NCI-H1930 (cell line): ENCODE measurements at places on chromosomes 7 and 10.

DNA sequence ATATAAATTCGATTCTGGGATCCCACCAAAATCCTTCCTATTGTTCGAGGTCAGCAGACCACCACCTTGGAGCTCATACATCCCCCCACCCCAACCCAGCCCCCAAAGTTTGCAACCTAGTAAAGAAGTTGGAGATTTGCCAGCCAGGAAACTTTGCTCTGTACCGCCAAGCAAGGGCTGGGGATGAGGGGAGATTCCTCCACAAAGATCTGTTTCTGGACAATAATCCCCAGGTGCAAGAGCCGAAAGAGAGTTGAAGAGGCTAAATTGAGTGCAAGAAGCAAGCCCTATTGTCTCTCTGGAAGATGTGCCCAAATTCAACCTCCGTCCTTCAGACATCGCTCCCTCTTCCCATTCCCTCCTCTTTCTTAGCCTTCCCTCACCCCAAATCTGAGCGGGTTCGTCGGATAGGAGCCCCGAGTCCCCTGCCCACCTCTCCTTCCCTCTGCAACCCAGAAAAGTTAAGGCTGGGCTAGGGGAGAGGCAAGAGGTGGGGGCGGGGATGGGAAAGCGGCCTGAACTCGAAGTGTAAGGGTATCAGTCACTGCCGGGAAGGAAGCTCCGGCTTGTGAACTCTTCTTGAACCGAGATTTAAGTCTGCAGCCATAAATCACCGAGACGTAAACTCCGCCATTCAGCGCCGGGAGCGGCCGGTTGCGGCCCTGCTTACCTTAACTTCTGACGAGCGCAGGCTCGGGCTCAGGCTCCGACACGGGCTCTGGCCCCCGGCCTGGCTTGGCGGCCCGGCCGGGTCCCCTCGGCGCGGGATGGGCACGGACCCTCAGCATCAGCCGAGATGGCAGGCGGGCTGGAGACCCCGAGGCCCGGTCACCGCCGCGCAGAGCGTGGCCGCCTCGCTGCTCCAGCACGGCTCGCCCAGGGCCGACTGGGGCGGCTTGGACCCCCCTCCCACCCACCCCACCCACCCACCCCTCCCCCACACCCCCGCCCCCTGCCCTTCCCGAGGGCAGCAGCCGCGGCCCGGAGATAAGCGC is 10.8 kb upstream of the HOXA2 start:
- no peak for DNase-seq

DNA sequence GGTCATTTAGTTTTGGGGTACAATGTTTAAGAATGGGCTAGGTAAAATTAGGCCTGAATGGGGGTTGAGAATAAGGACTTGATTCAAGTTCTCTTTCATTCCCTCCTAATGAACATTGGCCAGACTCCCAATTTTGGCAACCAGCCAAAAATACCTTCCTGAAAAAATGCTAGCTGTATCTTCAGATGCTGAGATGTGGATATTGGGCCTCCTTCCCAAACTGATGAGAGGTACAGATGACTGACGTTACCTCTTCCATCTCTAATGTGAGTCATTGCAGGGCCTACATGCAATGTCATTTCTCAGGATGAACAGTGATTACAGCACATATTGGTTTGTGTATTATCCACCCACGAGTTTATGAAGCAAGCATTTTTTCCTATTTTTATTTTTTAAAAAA is 151.6 kb downstream of the SND1 start:
- DNase-seq = no peak

DNA sequence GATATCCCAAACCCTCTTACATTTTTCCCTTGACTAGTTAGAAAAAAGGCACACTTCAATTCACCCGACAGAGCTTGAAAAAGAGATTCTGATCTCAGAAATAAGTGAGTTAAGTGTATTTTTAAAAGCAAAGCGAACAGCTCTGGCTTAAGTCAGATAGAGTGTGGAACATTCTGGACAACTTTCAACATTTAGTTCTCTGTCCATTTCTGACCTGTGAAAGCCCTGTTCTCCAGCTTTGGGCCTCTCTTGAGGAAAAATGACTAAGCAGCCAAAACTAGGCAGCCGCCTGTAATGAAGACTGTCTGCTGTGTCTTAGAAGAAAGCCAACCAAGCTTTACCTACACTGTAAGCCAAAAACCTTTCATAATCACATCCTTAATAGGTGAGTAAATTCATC is 50.5 kb downstream of the CDK6 start:
- DNase-seq = no peak

GRCh38 chr7:111873326-111873646 is 311.0 kb upstream of the IMMP2L start:
- no peak for DNase-seq

DNA sequence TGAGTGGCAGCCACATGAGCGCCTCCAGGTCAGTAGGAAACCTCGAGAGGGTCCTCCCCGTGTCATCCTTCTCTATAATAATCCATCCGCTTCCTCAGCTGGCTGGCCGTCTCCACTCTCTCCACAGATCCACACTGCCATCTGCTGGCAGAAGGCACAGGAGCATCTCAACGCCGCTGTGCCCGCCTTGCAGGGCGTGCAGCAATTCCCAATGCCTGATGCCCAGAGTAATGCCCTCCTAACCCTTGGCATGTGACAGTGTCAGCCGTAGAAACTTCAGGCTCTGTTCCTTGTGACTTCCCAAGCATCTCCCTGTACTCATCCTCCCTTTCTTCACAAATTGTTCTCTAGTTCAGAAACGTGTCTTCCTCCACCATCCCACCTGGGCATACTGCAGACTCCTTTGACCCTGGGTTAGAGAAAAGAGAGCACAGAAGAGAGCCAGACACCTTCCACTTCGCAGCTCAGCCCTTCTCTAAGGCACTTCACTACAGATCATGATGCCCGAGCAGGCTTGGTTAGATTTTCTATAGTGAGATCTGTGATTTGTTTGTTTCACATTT is 70.8 kb downstream of the XPNPEP1 start:
- DNase-seq = peak; percentile 23

- DNase-seq = no peak
These were observed 20.2 kb upstream of the SLC35G1 start for GRCh38 chr10:93873420-93874115.

DNA sequence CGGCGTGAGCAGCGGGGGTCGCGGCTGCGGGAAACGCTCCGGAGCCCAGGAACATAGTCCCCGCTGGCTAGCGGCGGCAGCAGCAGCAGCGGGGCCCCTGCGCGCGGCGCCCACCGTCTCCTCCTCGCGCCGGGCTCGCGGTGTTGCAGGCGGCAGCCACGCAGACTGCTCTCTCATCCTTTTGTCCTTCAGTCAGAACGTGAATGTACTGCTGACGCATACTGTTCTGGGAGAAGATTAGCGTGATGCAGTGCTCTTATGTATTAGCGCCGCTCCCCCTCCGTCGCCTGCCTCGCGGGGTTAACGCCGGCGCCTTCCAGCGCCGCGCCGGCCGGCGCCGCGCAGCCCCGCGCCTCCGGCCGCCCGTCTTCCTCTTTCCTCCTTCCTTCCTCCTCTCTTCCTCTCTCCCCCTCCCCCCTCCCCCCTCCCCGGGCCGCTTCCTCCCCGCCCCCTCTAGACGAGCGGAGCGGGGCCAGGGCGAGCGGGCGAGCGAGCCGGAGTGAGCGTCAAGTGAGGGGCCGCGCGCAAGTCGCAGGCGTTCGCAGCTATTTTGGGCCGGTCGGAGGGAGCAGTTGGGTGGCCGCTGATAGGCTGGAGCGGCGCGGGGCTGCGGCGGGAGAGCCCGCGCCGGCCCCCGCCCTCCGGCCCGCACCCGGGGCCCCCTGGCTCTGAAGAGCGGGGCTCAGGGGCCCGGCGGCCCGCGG is 816 bp upstream of the LRRC4 start:
- DNase-seq = peak; percentile 37

GRCh38 chr7:41881331-41882130 is 178.6 kb upstream of the INHBA start:
- DNase-seq = no peak

GRCh38 chr10:84429926-84430520 is 101.6 kb downstream of the CCSER2 start:
- DNase-seq = peak; percentile 9

GRCh38 chr7:92404170-92404614 is 43.1 kb upstream of the GATAD1 start:
- DNase-seq = no peak

- DNase-seq = no peak
These were observed 67.4 kb downstream of the ZNF438 start for GRCh38 chr10:30963992-30964930.

GRCh38 chr10:22620929-22621328 is 93.4 kb downstream of the PIP4K2A start:
- no peak for DNase-seq

DNA sequence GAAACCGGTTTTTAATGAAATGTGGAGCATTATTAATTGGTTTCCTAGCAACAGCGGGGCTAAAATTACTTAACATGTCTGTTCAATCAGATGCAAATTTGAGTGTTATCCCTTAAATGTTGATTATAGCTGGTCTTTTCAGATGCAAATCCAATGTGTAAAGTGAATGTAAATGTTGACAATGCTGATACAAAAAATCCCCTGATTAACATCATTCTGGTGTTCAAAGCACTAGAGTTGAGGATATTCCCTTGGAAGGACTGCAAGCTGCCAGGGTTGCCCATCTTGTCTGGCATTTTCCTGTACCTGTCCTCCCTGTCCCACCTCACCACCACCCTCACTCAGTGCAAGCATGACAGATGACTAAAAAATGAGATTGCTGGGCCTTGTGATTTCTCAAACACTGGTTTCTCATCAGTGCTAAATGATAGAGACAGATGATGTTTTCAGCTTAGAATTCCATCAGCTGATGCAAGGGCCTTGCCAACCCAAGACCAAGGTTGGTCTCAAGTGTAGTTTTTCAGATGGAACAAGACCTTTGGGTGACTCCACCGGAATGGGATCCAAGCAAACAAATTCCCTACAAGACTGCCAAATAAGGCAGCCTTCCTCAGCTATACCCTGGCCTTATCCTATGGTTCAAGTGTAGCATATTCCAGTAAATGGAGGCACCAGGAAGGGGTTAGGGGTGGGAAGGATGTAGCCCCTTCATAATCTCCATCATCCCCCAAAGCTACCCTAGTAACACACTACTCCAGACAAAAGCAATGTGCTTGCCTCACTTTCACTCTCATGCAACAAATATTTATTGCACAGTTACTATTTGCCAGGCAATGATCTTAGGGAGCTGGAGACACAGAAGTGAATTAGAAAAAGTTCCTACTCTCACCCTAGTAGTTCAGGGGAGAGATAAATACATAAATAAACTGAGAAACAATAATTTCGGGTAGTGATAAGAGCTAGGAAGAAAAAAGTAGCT is 54.9 kb downstream of the JAZF1 start:
- no peak for DNase-seq
